ENCODE measurements at places on chromosomes 1 and 21.

GRCh38 chr1:240888039-240888786 is 276.3 kb upstream of the GREM2 start:
- peak; percentile 22 for DNase-seq

GRCh38 chr1:35386959-35387358 is 118.5 kb downstream of the ZMYM4 start:
- DNase-seq = no peak

- DNase-seq = no peak
Measured at GRCh38 chr1:193626695-193627094, 440.3 kb upstream of the B3GALT2 start.

- DNase-seq = no peak
Measured at GRCh38 chr1:95332754-95333153, 98.7 kb downstream of the RWDD3 start.

DNA sequence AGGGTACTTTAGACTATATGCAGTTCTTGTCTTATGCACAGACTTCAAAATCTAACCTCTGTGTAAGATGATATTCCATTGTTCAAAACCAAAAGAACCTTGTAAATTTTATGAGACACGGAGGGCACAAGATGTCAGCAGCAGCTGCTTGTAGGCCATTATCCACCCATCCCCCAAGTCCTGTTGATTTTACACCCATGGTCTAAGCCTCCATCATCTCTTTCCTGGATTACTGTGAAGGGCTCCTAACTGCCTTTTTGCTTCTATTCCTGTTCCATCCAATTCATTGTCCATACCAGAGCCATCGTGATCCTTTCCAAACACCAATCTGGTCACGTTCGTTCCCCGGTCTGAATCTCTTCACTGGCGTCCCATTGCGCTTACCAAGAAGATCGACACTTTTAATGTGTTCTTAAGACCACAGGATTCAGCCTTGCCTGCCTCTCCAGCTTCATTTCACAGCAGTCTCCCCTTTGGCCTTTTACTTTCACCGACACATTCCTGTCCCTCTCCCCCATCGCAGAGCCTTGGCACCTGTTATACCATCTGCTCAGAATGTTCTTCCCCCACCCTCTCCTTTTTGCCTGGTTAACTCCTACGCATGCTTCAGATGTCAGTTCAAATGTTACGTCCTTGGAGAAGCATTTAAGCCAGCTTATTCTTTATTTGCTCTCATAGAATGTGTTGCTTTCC is 107.3 kb upstream of the POU3F1 start:
- DNase-seq = no peak

- peak; percentile 38 for DNase-seq
Measured at GRCh38 chr1:109089242-109090015, 1.1 kb upstream of the TMEM167B start.

DNA sequence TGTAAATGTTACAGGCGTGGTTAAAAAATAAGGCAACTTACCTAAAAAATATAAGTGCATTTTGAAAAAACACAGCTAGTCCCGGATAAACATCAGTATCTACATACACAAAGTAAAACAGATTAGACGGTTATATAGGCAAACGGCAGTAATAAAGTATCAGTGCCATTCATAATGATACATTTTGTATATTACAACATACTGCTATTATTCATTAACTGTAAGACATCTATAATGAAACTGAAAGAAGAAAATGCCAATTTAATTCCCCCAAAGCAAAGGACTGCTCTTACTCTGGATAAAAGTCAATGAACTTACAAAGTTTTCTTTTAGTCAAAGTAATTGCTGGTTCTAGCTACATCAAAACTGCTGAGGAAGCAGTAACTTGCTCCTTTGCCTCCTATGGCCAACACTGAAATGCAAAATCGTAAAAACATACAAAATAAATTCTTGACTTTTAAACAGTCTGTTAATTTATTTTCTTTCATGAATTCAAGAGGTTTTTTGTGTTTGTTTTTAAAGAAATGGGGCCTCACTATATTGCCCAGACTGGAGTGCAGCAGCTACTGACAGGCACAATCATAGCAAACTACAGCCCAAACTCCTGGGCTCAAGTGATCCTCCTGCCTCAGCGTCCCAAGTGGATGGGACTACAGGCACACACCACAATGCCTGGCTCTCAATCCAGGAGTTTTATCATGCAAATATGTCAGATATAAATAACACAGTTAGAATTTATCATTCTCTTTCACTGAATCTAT is 23.9 kb downstream of the TMEM50B start:
- no peak for DNase-seq

GRCh38 chr1:154170547-154171222 is 15.8 kb upstream of the NUP210L start:
- peak; percentile 66 for DNase-seq

DNA sequence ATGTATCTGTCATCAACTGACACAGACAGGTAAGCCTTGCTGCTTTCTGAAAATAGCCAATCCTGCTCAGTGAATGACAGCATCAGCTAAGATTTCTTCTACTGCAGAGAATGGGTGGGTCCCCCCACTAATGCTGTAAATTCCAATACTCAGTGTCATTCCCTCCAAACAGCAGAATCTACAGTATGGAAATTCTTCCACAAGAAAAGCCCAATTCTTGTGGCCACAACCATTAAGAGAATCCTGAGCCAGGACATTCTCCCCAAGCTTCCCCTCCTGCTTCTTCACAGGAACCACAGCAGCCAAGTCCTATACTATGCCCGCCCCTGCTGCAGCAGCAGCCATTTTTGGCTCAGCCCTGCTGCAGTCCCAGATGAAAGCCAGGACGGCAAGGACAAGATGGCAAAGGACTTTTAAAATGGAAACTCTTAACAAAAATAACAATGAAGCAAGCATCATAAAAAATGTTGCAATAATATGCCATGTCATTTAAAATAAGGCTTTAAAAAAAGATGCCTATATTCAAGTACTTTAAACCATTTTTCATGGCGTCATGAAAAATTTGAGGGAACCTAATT is 26.8 kb downstream of the EIF4G3 start:
- no peak for DNase-seq

- no peak for DNase-seq
Measured at GRCh38 chr1:16173447-16174260, 17.8 kb upstream of the EPHA2 start.

- DNase-seq = no peak
Measured at GRCh38 chr1:228554107-228554506, 66.9 kb downstream of the RNF187 start.

- no peak for DNase-seq
Measured at GRCh38 chr1:229003233-229004031, 267.5 kb upstream of the RAB4A start.

GRCh38 chr1:204345941-204346645 is 13.6 kb downstream of the PLEKHA6 start:
- DNase-seq = no peak

DNA sequence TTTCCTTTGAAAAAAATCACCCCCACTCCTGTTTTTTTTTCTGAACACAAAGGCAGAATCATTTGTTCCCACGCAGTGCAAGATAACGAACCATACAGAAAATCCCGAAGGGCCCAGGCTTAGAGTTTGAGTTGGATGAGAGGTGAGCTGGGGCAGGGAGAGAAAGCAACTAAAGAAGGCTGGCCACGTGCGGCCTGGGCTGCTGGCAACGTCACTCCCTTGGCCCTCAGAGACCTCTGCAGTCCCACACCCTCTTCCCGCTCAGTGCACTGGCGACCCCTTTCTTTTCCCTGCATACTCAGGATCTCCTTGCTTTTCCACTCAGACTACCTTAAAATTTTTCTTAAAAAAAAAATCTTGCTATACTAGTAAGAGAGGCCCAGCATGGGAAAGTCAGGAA is 28.2 kb upstream of the CRNN start:
- DNase-seq = no peak

GRCh38 chr1:41751804-41752513 is 166.8 kb downstream of the HIVEP3 start:
- DNase-seq = no peak

- DNase-seq = no peak
Measured at GRCh38 chr1:109762821-109763645, 690 bp downstream of the EPS8L3 start.

DNA sequence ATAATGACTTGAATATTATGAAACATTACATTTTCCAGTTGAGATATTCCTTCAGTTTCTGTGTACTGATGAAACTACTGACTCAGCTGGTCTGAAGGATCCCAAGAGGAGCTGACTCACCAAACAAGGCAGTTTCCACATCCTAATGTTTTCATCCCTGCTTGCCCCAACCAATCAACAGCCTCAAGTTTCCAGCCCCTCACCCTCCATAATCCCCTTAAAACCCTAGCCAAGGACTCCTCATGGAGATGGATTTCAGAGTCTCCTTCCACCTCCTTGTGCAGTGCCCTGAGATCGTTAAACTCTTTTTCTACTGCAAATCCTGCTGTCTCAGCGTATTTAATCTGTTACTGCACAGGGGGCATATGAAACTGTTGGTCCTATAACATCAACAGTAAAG is 83.1 kb upstream of the HAO2 start:
- no peak for DNase-seq

- no peak for DNase-seq
Measured at GRCh38 chr1:8818325-8818775, 910 bp upstream of the RERE start.

GRCh38 chr1:198876371-198876871 is 237.6 kb downstream of the PTPRC start:
- no peak for DNase-seq

DNA sequence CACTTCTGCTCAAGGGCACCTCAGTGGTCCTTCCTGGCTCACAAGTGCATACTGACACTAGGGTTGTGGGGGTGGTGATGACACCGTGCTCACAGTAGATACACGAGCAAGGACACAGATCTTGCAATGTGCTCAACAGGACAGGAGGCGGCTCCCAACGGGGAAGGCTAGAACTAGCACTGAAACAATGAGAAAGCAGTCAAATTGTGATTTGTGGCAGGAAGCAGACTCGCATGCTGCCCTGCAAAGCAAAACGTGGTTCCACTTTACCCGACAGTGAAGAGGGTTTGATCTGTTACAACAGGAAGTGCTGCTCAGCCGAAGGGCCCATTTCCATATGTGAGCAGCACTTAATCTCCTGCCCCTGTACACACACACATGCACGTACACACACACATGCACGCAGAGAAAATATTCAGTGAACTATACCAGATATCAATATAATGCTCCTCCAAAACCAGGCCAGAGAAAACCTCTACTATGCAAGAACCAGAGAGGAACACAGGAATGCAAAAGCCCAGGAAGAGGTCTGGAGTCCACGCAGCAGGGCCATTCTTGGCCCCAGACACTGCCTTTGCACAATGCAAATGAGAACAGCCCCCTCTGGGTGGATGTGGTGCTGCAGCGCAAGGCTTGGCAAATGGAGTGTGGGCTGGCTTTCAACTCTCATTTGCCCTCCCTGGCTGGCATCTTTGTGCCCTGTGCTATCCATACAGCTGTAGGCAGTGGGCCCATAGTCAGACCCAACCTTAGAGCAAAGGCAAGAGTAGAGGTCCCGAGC is 47.1 kb downstream of the KANK4 start:
- DNase-seq = peak; percentile 3

- DNase-seq = no peak
Measured at GRCh38 chr1:31620631-31621497, 3.4 kb downstream of the HCRTR1 start.

DNA sequence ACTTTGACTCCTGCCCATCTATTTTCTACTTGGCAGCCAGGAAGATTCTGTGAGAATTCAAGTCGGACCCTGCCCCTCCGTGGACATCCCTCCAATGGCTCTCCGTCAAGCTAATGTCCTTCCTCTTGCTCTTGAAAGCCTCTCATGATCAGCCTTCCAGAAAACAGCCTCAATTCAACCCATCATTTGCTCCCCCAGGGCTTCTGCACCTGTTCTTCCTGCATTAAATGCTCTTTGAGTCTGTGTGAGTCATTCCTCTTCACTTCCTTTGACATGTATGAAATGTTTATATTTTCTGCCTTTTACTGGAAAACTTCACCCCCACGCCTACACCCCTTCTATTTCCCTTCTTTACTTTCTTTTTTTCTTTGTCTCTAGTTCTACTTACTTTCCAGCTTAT is 734.1 kb upstream of the ZP4 start:
- no peak for DNase-seq

DNA sequence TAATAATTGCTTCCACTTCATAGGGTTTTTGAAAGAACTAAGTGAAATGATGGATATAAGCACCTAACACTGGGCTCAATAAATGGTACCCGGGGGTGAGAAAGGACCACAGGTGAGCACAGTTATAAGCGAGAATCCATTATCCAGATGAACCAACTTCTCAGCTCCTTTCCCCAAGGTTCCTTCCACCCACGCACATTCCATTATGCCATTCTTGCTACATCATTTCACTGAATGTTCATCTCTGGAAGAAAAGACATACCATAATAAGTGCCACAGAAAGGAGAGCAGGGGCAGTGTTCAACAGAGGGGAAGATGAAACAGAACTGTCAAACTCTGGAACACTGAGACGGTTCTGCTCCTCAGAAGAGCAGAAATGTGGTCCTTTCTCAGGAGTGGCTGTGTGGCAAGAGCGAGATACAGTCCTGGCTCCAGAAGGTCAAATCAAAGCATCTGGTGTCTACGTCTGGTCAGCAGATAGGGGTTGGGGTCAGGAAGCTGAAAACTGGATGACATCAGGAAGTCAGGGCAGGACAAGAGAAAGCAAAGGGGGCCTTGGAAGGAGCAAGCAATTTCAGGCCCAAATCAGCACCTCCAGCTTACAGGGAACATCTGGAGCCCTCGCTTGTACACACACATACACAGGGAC is 255.4 kb upstream of the TMEM51 start:
- DNase-seq = no peak

DNA sequence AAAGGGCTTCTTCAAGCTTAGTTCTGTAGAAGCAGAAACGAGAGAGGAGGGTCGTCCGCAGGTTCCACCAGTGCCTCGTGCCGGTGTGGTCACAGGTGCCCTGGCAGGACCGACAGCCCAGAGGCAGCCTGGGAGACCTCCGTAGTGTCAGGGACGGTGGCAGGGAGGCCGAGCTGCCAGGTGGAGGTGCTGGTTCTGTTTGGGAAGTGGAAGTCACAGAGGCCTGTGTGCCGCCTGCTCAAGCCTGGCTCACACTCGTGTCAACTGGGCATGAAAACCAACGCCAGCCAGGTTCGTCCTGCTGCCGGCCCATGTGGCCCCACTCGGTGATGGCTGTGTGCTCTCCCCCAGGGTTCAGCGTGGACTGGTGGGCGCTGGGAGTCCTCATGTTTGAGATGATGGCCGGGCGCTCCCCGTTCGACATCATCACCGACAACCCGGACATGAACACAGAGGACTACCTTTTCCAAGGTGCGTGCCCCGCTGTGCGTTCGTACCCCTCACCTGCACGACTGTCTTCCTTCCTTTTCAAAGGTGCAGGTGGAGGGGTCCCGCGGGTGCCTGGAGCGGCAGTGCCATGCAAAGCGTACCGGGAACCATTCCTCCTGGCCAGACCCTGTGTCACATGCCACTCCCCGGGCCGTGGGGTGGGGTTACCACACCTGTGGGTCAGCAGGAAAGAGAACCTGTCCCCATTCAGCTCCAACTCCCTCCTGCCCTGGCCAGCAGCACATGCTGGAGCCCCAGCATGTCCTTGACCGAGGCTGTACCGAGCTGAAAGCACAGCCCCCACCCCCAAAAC is 20.8 kb downstream of the FAAP20 start:
- no peak for DNase-seq
